ENCODE measurements at places on chromosomes 5 and 9.

GRCh38 chr9:95552814-95553546 is 36.2 kb upstream of the PTCH1 start:
- no peak for DNase-seq

DNA sequence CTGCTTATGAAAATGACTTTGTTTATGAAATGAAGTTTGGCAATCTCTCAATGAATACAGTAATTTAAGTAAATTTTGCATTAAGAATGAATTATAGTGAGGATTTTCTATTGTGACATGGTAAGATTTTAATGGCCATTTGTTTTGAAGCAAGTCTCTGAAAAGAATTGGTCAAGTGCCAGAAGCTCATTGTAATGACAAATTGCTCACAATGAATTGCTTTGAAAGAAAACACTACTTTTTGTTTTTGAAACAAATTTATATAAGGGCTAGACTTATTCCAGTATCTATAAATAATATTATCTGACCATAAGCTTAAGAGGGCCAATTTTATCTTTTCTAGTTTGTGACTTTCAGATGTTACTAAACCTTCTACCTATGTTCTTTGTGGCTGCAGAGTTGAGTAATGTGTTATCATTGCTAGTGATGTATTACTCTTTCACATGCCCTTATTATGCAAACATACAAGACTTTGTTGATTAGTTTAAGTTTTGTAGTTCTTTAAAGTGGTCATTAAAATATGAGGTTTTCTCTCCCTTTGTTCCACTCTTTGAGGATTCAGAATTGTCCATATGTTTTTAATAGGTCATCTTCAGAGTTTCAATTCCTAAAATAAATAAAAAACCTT is 93.0 kb upstream of the ZNF608 start:
- DNase-seq = no peak

GRCh38 chr5:156920042-156920860 is 42.8 kb downstream of the TIMD4 start:
- DNase-seq = no peak

DNA sequence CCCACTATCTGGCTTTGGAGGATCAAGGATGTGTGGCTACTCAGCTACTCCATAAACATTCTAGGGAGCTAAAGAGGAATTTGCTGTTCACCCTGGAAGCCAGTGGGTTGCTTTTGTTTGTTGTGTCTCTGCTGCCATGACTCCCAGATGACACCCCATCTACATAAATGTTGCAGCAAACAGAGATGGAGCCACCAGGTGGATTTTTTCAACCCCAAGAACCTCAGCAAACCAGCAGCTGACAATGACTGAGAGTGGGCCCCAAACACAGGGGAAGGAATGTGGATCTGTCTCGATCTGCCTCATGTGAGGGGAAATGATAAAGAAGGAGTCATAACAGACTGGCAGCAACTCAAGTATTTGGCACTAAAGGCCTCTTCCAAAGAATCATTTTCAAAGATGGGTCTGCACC is 132.7 kb upstream of the TNC start:
- DNase-seq = no peak

DNA sequence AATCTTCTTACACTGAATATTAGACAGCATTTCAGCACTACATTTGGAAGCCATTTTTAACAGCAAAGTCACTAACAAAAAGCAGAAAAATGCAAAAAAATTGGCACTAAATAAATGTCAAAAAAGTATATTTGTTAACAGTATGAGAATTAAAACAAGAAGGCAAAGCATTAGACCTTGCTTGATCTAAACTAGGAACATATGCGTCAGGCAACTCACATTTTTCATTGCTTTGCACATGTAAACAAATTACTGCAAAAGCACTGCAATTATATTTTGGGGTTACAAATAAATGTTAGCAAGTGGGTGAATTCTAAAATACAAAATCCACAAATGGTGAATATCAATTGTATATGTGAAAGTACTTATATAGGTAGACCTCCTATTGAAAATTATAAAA is 49.0 kb upstream of the RAPGEF6 start:
- DNase-seq = no peak

DNA sequence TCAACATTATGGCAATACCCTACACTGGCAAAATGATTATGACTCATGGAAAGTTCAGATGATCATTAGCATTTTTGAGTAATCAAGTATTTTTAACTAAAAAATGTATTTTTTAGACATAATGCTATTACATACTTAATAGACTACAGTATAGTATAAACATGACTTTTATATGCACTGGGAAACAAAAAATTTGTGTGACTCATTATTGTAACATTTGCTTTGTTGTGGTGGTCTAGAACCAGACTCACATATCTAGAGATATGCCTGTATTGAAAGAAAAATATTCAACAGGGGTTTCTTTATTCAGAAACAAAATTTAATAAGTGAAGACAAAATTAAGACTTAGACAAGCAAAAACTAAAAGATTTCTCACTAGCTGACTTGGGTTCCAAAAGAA is 385.3 kb upstream of the RIOK2 start:
- DNase-seq = no peak

DNA sequence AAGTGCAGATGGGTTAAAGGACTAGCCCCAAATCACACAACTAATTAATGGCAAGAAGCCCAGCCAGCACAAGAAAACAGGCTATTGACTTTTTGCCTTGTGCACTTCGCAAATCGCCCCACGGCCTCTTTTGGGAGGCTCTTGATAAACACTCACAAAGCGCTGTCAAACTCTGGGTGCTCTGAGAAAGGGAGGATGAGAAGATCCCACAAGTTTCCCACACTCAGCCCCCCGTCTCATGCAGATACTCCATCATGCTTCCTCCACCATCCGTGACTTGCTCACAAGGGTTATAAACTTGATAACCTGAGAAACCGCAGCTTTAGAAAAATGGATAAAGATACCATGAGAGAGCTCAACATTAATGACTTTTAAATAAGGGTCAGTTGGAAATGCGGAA is 219.7 kb downstream of the EBF1 start:
- DNase-seq = no peak

DNA sequence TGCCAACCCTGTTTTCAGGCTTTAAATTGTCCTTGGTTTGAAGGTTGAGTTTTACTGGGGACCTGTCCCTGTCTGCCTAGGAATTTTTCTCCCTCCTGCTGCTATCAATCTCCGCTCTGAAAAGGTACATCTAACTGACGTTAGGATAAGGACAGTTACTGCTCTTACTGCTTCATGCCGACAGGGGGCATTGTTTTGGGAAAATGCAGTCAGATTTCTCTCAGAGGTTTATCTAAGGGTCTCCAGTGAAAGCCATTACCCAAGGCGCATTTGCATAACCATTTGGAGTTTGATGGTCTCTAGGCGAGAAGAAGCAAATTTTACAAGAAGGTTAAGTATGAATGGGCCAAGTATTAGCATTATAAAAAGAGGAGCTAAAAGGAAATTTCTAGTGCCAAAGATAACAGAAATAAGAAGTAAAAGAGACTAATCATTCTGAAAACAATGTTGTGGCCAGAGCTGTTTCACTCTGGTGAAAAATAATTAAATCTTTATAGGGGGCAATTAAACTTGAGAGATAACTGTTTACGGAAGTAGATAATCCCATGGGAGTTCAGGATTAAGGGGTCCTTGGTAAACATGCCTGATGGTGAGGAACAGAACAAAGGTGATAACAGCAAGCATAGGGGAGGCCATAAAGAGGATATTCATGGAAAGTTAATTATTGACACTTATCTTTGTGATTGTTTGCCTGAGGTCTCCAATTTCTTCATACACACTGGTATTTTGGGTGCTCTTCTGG is 605.0 kb downstream of the MTRR start:
- no peak for DNase-seq

GRCh38 chr9:133023117-133023890 is 7.5 kb upstream of the GTF3C5 start:
- peak; percentile 17 for DNase-seq

DNA sequence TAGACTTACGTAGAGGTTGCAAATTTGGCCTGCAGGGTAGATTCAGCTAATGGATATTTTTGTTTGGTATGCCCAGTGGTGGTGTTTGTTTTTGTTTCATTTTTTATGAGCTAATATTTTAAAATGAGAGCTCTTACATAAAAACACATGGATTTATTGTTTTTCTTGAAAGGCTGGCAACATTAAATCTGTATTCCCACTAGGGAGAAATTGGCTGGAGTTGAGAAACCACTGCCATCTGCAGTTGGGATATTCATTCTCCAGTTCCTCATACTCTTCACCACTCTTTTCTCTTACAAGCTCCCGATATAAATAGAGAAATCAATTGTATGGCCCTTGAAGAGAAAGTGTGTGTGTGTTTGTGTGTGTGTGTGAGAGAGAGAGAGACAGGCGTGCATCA is 143.3 kb downstream of the ALDH1A1 start:
- no peak for DNase-seq

GRCh38 chr5:52831786-52832511 is 44.2 kb downstream of the ITGA1 start:
- peak; percentile 20 for DNase-seq

DNA sequence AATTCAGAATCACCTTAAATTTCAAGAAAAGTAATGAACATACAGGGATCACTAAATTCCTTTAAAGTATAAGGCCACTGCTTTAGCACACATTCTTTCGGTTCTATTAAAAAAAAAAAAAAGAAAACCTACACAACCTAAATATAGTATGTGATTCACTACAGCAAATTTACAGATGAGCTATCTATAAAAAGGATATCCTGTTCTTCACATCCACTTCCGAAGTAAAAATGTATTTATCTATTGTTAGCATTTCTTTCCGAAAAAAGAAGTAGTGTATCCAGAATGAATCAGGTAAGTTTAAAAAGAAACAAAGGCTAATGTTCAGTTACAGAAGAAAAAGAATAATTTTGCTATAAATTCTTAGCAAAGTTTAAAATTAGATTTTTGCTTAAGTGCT is 70.2 kb downstream of the ECPAS start:
- DNase-seq = no peak

- peak; percentile 12 for DNase-seq
These were observed 5.8 kb upstream of the SNAPC3 start for GRCh38 chr9:15416880-15417279.

DNA sequence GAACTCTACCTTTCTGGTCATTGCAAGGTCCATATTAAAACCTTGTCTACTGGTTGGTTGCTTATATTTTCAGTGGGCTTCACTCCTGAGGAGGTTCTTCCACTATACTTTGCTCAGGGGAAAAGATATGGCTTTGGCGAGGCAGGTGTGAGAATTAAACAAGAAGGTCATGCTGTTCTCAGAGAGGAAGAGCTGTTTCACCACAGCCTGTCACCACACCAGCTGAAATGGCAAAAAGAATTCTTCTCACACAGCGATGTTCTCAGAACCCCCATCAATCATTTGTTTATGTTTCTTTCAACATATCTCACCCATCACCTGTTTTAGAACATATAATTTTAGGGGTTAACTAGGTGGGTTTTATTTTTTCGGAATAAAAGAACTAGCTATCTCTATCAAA is 38.6 kb downstream of the CAPSL start:
- DNase-seq = no peak

- no peak for DNase-seq
These were observed 33.1 kb upstream of the MVB12B start for GRCh38 chr9:126293522-126293889.

GRCh38 chr5:169906745-169907649 is 73.3 kb downstream of the INSYN2B start:
- no peak for DNase-seq

DNA sequence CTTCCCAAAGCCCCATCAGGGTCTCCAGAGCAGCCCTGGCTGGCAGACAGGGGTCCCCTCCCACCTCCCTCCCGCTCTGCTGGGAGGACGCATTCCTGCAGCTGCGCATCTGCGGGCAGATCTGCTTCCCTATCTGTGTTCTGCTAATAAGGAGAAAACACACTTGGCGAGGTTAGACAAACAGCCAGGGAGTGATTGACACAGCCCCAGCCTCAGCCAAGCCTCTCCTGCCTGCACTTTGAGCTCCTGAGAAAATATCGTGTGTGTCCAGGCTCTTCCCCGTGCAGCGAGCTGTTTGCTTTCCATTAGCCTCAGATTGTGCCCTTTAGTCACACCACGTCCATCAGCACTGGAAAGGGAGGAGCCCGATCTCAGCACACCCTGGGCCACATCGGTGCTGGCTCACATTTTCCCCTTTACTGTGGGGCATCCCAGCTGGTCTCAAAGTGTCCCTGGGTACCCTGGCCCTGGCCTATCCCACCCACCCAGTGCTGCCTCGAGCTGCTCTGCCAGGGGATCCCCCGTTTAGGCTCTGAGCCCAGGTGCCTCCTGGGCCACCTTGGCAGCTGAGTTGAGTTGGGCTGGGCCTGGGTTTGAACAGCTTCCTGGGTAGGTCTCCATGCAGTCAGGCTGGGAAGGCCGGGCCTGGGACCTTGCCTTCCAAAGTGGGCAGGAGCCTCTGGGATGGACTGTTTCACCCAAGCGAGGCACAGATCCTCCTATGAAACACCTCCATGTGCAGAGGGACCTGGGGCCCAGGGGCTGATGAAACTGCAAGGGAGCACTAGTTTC is 61.1 kb downstream of the BARX1 start:
- no peak for DNase-seq

- no peak for DNase-seq
These were observed 52.9 kb upstream of the JMY start for GRCh38 chr5:79183011-79183410.

DNA sequence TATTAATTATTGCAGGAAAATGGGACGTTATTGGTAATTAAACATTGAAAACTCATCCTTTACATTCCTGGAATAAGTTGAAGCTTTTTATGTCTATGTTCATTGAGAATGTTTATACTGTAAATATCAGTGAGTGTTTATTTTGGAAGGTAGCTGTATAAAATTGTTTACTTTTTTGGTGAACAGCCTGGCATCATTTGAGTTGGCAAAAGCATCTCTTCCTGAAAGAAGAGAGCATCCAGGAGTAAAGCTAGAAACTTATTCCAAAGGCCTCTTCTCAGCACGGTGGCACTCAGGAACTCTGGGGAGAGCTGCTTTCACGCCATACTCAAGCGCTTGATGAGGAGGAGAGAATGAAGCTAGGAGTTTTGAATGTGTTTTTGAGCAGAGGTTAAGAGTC is 79.9 kb downstream of the GAPVD1 start:
- DNase-seq = no peak

DNA sequence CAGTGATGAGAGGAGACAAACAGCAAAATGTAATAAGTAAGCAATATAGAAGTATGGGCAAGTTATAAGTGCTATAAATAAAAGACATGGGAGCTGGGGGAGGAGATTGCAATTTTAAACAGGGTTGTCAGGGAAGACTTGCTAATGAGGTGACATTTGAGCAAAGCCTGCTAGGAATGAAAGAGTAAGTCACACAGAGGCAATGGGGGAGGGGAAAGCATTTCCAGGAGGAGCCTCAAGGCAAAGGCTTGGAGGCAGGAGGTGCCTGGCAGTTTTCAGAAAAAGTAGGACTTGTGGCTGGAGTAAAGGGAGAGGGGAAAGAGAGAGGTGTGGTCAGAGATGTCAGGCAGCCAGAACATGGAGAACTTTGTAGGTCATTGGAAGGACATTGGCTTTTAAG is 124.4 kb upstream of the NMUR2 start:
- no peak for DNase-seq

DNA sequence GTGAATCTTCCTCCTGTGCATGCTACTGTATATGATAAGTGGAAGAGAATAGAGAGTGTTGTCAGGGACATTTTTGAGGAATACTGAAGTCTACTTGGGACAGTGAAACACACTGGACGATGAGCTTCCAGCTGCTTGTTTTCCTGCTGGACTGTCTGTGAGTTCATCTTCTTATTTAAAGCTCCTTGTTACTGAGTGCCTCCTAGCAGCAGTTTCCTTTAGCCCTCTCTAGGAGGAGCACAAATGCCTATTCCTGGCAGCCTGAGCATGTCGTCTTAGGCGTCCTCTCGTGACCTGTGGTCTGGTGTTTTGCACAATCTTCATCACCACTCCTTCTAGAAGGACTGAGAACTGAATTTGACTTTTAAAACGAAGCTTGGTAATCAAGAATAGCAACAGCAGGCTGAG is 43.8 kb downstream of the ANKRD33B start:
- DNase-seq = peak; percentile 95
